ENCODE measurements at places on chromosomes 13 and 19. TPM values are rescaled to one million over a fixed set of nuclear protein-coding genes. Genes with fewer than 3 reads are reported as not detected.

Gene EDDM13
- 0.75 TPM for polyA plus RNA-seq

- no peak overlapping the region for H3K27ac ChIP-seq
- no peaks in the 10 kb centered on the region for H3K4me1 ChIP-seq
- no peak overlapping the region for H3K4me3 ChIP-seq
- DNase-seq = no peak
Measured at GRCh38 chr13:48783181-48783630, 129.5 kb downstream of the CYSLTR2 start.

Gene MISP3
- polyA plus RNA-seq = 0.64 TPM

DNA sequence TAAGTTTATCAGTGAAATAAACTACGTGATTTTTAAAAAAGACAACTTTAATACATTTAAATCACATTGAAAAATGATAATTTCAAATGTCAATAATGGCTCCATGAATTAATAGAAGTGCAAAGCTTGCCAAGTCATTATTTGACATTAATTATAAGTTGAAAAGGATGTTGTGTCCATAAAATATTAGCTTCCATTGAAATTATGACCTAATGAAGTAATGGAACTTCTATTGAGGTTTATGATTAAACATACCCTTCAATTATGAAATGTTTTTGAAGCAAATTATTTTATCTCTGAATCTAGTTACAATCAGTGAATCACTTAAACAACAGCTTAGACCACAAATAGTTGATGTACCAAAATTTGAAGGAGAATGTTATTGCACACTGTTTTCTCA, 144.2 kb downstream of the SLITRK6 start:
- H3K4me3 ChIP-seq = no peak overlapping the region
- no peaks in the 10 kb centered on the region for H3K36me3 ChIP-seq
- H3K27me3 ChIP-seq = no peaks in the 10 kb centered on the region
- H3K4me1 ChIP-seq = no peaks in the 10 kb centered on the region
- no peak for DNase-seq
- no peak overlapping the region for H3K27ac ChIP-seq

Gene TMEM272
- polyA plus RNA-seq = 0.16 TPM

Gene C13orf46
- polyA plus RNA-seq = 0.55 TPM

- no peaks in the 10 kb centered on the region for H3K27me3 ChIP-seq
- no peak overlapping the region for H3K4me3 ChIP-seq
- H3K27ac ChIP-seq = no peak overlapping the region
Measured at GRCh38 chr13:70964124-70964523, 855.9 kb upstream of the KLHL1 start.

- no peaks in the 10 kb centered on the region for H3K4me1 ChIP-seq
- H3K36me3 ChIP-seq = no peaks in the 10 kb centered on the region
- no peaks in the 10 kb centered on the region for H3K27me3 ChIP-seq
Measured at GRCh38 chr13:31890946-31891345, 140.6 kb upstream of the FRY start.

- no peak for DNase-seq
- H3K27ac ChIP-seq = no peak overlapping the region
- H3K27me3 ChIP-seq = no peaks in the 10 kb centered on the region
- no peak overlapping the region for H3K4me3 ChIP-seq
Measured at GRCh38 chr13:83845106-83845505, 37.2 kb downstream of the SLITRK1 start.

- no peak for DNase-seq
- H3K4me1 ChIP-seq = peaks cover 28% of the 10 kb centered on the region
- no peak overlapping the region for H3K27ac ChIP-seq
- peaks cover 31% of the 10 kb centered on the region for H3K27me3 ChIP-seq
- no peaks in the 10 kb centered on the region for H3K36me3 ChIP-seq
Measured at GRCh38 chr19:17684256-17684655, 3.9 kb downstream of the UNC13A start.

GRCh38 chr13:52850396-52851136, 2.1 kb upstream of the PCDH8 start:
- DNase-seq = no peak
- H3K4me1 ChIP-seq = peaks cover 22% of the 10 kb centered on the region
- H3K27me3 ChIP-seq = peaks cover 28% of the 10 kb centered on the region
- no peak overlapping the region for H3K27ac ChIP-seq
- no peaks in the 10 kb centered on the region for H3K36me3 ChIP-seq

Gene TSKS
- polyA plus RNA-seq = 0.46 TPM

DNA sequence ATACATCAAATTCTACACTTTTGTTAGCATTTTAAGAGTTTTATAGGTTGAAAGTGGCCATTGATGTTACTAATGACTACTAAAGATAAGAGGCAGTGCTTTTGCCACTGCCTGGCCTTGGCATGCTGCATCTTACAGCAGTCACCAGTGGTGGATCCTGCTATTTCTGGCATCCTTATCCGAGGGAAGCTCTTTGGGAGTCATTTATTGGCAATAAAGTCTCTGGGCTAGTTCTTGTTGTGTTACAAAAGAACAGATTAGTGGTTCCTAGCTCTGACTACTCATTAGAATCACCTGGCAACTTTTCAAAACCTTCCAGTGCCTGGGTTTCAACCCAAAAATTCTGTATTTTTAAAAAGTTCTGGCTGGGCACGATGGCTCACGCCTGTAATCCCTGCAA, 94.5 kb downstream of the ZMYM2 start:
- no peak overlapping the region for H3K27ac ChIP-seq
- H3K36me3 ChIP-seq = peaks cover 29% of the 10 kb centered on the region
- H3K4me1 ChIP-seq = peaks cover 14% of the 10 kb centered on the region

DNA sequence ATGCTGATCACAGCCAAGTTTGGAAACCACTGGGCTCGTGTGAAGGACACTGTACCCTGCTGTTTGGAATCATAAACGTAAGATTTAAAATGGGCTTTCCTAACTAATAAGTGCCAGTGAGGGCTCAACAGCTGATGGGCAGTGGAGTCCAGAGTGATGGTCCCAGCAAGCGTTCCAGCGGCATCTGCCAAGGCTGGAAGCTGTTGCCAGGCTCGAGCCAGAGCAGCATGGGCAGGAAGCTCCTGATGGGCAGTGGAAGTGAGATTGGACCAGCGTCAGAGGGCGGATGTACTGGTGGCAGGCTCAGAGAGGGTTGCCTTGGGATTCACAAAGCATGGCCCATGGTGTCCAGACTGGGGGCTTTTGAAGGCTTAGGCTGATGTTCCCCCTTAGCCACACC, 30.2 kb downstream of the COL4A2 start:
- peaks cover 4% of the 10 kb centered on the region for H3K4me1 ChIP-seq
- no peak for DNase-seq
- H3K27me3 ChIP-seq = no peaks in the 10 kb centered on the region
- no peaks in the 10 kb centered on the region for H3K36me3 ChIP-seq
- no peak overlapping the region for H3K4me3 ChIP-seq

DNA sequence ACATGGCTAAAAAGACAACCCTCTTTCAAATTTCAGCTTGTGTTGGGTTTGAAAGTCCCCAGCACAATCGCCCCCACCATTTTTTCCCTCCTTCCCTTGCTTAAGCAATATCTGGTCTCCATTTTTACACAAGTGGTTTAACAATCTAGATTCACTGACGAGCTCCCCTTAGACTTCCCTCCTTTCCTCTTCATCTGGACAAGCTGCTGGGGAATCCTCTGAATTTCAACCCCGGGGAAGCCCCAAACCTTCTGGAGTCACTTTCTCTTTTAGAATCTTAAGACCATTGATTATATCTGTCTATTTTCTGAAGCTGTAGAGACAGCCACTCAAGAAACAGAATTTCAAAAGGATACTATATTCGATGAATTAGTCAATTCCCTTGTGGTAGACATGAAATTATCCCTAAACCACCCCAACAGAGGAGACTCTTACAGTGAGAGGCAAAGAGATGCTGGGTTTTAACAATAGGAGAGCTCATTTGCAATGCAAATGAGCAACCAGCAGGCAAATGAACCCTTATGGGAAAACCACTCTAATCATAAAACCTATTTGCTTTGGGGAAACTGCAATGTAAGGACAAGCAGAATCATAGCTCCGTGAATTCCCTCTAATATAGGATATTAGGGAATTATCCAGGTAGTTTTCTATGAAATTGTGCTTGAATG, 78.9 kb downstream of the TEX26 start:
- H3K4me3 ChIP-seq = no peak overlapping the region
- no peaks in the 10 kb centered on the region for H3K4me1 ChIP-seq
- peaks cover 13% of the 10 kb centered on the region for H3K27me3 ChIP-seq
- no peak for DNase-seq
- no peaks in the 10 kb centered on the region for H3K36me3 ChIP-seq
- H3K27ac ChIP-seq = no peak overlapping the region

- H3K27ac ChIP-seq = no peak overlapping the region
- DNase-seq = no peak
- no peak overlapping the region for H3K4me3 ChIP-seq
- H3K27me3 ChIP-seq = no peaks in the 10 kb centered on the region
Measured at GRCh38 chr13:76596216-76596615, 290.0 kb downstream of the KCTD12 start.

DNA sequence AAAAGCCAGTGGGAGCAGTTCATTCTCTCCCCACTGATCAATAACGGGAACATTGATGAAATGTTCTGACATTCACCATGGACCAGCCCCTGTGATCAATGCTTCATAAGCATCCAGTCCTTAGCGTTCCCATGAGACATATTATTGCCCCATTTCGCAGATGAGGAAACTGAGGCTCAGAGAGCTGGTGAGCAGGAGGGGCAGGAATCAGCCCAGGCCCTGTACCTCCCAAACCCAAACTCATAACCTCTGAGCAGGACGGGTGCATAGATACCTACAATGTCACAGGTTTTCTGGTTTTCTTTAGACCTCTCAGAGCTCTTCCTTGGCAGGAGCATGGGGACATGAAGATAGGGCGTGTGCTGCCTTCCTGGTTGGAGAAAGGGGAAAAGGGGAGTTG, 2.1 kb downstream of the MCOLN1 start:
- H3K4me3 ChIP-seq = no peak overlapping the region
- no peak overlapping the region for H3K27ac ChIP-seq
- peaks cover 3% of the 10 kb centered on the region for H3K36me3 ChIP-seq
- H3K27me3 ChIP-seq = no peaks in the 10 kb centered on the region
- DNase-seq = no peak
- H3K4me1 ChIP-seq = peaks cover 16% of the 10 kb centered on the region

- no peak overlapping the region for H3K27ac ChIP-seq
- no peaks in the 10 kb centered on the region for H3K36me3 ChIP-seq
- H3K4me1 ChIP-seq = no peaks in the 10 kb centered on the region
- DNase-seq = no peak
Measured at GRCh38 chr13:112131713-112132113, 64.8 kb downstream of the SOX1 start.

DNA sequence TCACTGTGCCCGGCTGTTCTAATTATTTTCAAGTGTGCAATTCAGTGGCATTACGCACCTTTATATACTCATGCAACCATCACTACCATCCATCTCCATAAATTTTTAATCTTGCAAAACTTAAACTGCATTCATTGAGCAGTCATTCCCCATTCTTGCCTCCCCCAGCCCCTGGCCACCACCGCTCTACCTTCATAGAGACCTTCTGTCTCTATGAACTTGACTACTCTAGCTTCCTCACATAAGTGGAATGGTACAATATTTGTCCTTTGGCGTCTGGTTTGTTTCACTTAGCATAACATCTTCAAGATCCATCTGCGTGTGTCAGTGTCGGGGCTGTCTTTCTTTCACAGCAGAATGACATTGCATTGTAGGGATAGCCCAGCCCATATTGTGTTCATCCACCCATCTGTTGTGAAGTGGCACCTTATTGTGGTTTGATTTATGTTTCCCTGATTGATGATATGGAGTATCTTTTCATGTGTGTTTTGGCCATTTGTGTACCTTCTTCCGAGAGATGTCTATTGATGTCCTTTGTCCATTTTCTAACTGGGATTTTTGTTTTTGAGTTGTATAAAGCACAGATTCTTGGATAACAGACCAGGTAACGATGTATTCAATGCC, 64.8 kb upstream of the FLT1 start:
- H3K4me1 ChIP-seq = no peaks in the 10 kb centered on the region
- no peaks in the 10 kb centered on the region for H3K27me3 ChIP-seq
- no peak for DNase-seq
- no peaks in the 10 kb centered on the region for H3K36me3 ChIP-seq
- H3K4me3 ChIP-seq = no peak overlapping the region
- no peak overlapping the region for H3K27ac ChIP-seq

- H3K4me3 ChIP-seq = no peak overlapping the region
- no peaks in the 10 kb centered on the region for H3K27me3 ChIP-seq
- no peak overlapping the region for H3K27ac ChIP-seq
- peaks cover 11% of the 10 kb centered on the region for H3K4me1 ChIP-seq
- DNase-seq = no peak
Measured at GRCh38 chr19:45524575-45525129, 17.4 kb downstream of the VASP start.

DNA sequence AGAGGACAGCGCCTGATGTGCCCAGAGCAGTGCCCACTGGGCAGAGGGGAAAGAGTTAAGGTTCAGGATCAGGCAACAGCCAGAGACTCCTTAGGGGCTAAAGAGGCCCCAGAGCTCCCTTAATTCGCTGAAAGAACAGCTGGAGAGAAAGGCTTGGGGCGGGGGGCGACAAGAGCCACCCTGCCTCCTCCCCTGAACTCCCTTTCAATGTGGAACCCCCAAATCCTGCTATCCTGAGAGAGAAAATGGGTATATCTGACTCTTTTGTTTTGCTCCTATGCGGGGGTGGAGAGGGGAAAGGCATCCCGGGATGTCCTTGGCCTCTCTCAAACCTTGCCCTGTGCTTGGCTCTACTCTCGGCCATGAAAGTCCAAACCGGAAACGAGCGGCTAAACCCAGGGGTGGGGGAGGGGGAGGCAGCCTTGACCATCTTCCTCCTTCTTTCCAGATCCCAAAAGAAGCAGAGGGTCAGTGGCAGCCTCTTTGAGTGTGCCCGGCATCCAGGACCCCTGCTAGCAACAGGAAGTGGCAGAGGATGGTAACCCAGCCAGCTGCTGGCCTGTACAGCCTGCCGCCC, 4.7 kb downstream of the PRKACA start:
- no peaks in the 10 kb centered on the region for H3K27me3 ChIP-seq
- H3K4me1 ChIP-seq = peaks cover 45% of the 10 kb centered on the region
- H3K4me3 ChIP-seq = no peak overlapping the region
- no peak overlapping the region for H3K27ac ChIP-seq
- no peaks in the 10 kb centered on the region for H3K36me3 ChIP-seq
- no peak for DNase-seq

GRCh38 chr13:75850916-75851315, 214.8 kb downstream of the LMO7 start:
- no peak for DNase-seq
- no peak overlapping the region for H3K27ac ChIP-seq
- peaks cover 4% of the 10 kb centered on the region for H3K36me3 ChIP-seq
- no peaks in the 10 kb centered on the region for H3K27me3 ChIP-seq
